Anterior cingulate cortex (tissue), 58 donors: ENCODE measurements at places on chromosomes 3 and 15.
A peak's percentile ranks its signal among the peaks of the same experiment; 100 is the strongest.

GRCh38 chr3:187567021-187567420, 103.2 kb downstream of the SST start:
- no peak for DNase-seq

DNA sequence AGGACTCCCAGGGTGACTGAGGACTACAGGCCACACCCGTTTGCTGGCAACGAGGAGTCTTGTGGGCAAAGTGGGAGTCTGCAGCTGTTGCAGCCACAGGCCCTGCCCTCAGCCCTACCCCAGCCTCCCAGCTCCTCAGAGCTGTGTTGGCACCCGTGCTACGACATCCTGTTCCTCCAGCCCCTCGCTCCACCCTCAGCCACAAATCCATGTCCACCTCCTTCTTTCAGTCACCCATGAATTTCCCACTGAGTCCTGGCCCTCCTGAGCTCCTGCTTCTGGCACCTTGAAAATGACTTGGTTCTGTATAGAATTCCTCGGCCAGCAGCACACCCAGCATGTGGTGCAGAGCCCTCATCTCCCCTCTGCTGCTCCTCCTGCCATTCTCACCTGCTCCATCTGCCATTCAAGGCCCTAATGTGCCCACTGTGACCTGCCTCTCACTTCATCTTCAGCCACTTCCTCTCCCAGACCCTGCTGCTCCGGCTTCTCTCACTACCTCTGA, 20.9 kb upstream of the VILL start:
- no peak for DNase-seq

DNA sequence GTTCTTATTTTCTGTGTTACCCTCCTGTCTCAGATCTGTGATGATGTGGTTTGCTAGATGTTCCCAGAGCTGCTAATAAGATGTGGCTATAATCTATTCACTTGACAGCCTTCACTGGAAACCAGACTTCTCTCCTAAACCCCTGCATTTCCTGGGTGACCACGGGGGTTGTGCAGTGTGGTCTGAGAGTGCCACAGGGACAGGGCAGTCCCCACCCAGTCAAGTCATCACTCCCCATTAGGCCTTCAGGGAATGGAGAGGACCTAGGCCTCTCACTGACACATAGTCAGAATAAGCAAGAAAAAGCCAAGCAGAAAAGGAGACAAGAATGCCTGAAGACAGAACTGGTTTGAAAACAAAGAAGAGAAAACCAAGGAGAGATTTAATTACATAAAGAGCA, 58.3 kb downstream of the GJD2 start:
- no peak for DNase-seq

DNA sequence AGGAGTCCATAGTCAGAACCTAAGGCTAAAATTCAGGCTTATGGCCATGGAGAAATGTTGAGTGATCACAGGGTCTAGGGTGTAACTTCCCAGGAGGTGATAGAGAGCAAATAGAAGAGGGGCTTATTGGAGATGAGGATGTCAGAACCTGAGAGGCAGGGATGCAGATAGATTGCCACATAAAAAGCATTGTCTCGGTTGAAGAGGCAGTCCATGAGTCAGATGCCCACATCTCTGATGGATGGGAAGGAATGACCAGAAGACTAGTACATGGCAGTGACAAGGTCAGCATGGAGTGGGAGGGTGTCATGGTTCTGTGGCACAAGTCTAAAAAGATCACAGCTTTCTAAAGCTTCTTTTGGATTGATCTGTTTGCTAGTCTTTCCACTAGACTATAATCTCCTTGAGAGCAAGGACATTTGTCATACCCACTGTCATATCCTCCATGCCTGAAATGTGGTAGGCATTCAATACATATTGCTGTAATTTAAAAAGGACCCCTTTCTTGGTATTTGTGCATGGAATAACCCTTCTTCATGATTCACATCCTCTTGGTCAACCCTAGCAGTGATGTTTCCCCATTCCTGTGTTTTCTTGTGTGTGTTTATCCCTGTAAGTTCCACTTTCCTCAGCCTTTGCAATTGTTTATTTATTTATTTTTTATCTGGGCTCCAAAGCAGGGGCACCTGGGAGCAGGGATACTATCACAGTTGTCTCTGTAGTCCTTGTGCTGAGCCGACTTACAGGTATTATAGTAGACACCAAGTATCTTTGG, 613.4 kb upstream of the CFAP20DC start:
- no peak for DNase-seq

DNA sequence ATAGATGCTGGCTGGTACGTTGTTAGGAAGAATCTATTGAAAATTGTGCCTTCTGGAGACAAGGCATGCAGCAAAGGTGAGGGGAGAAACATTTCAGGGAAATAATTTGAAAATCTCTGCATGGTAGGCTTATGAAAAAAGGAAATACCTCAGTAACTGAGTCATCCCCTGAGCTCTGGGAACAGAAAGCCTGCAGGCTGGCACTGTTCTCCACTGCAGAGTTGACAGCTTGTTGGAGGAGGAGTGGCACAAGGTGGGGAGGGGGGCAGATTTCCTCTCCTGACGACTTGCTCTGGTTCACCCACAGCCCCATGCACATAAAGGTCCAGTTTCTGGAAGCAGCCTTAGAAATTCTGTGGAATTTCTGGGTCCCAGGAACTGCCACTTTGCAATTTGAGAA, 179.4 kb downstream of the ABHD5 start:
- DNase-seq = peak; percentile 37

- no peak for DNase-seq
Observed at GRCh38 chr15:99993262-99993661, 260.0 kb upstream of the LYSMD4 start.

DNA sequence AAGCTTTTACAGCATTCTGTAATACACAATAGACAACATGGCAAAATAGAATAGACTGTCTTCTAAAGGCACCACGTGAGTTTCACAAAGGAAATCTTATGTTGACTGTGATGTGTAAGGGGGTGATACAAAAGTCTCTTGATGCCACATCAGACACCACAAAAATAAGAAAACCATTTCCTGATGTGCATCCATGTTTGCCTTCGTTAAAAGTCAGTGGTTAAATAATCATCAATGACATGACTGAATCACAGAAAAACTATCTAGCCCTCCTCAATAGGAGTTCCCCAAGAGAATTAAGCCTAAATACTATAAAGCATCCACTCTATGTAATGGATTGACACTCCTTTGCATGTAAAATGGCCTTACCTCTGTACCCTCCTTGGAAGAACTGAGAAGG, 198.6 kb upstream of the SLC2A2 start:
- DNase-seq = no peak

- no peak for DNase-seq
Observed at GRCh38 chr3:107753494-107753893, 230.7 kb downstream of the BBX start.

- peak; percentile 15 for DNase-seq
Observed at GRCh38 chr3:184284696-184285095, 8.9 kb downstream of the ECE2 start.

DNA sequence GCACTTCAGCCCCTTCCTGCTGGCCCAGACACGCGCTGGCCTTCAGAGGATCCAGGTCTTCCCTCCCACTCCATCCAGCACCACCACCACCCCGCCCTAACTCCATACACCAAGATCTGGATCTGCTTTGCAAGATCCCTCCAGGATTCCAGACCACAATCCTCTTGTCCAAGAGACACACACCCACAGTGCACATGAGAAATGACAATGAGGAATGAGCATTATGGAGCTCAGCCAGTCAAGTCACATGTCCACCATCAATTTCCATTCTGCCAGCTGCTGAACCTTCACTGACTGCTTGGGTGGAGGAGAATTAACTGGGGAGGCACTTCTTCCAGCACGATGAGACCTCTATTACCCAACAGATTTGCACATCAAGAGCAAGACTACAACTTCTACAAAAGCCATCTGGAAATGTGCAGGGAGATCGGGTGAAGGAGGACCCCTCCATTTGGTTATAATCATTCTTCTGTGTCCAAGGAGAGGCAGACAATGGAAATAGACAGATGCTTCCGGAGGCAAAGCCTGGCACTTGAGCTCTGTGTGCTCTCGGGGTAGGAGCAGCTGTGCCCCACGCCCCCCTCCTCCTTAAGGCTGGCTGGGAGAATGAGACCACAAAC, 12.3 kb upstream of the SPATA12 start:
- DNase-seq = peak; percentile 29

- no peak for DNase-seq
Observed at GRCh38 chr15:35519541-35520149, 26.3 kb downstream of the DPH6 start.

- no peak for DNase-seq
Observed at GRCh38 chr3:175325440-175325839, 466.3 kb downstream of the NAALADL2 start.

DNA sequence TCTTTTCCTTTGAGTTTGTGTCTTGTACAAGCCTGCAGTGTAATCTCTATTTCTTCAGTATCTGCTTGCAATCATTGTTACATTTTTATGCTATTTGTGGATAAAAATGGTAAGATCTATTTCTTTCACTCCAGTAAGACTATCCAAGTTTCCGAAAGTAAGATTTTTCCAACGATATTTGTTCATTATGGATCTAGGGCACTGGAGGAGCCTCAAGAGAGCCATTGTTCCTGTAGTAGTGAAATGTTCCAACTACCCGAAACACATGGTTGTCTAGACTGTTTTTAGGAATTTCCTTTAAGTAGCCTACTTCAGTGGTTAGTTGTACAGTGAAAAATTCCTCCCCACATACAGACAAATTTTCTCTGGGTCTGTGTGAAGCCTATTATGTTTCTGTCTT, 597.4 kb downstream of the RSL24D1 start:
- DNase-seq = no peak

DNA sequence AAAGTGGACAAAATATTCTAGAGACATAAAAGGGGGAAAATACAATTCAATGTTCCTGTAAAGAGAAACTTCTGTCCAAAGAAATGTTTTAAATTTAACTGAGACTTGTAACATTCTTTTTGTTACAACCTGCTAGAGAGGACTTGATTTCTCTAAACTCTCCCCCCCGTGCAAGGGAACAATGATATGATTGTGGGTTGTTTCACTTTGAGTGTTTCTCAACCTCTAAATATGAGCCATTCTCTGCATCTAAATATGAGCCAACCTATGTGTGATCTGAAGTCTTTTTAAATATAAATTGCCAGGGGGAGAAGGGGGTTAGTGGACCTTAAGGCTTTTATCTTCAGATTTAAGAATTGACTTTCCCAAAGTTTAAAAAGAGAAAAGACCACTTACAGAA, 14.6 kb downstream of the ZNF860 start:
- no peak for DNase-seq

DNA sequence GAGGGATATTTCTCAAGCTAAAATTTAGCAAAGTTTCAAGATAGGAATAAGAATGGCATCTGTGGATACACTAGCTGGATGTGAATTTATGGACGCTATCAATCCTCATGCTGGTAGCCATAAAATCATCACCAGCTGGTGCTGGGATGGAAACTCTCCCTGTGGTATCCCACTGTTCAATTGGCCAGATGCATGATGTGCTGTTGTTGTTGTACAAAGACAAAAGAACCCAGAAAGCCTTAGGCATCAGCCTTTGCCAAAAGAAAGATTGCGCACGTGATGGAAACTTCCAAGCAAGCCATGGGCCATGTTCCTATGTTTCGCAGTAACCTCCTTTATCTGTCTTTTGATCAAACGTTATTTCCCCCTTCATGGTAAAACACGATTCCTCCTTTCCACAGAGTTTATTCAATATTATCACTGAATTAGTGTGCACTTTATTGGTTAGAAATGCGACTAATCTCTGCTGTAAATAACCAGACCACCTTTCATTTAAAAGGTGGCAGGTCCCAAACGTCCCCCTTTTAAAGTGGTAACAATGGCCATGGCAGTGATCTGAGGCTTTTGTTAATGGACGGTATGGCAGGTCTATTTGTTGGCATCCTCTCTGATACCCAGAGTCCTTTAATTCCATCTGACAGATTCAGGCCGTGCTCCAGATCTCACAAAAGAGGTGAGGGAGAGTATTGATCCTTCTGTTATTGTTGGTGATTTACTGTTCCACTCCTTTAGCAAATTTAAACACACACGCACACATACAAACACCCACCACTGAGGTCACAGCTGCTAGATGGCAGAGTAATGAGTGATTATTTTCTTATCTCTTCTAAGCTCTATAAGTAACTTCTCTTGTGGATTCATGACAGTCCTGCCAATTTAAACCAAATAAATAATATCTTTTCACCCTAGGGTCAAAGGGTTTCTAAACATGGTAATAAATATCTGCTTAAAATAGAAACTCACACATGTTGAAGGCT, 291.2 kb upstream of the KCNMB2 start:
- DNase-seq = no peak

DNA sequence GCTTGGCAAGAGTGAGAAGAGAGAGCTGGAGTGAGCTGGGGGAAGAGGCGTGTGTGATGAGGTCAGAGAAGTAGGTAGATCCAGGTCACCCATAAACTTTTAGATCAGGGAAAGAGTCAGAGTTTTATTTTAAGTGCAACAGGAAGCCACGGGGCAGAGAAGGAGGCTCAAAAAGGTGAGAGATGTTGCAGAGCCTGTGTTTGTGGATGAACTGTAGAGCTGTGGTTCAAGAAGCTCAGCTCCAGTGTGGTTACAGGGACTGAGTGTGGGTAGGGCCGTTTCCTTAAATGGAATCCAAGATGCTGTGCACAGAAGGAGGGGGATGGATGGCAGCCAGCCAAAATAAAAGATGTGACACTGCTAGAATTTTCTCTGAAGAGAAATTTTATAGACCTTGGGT, 337.2 kb downstream of the SATB1 start:
- DNase-seq = no peak

GRCh38 chr3:175335229-175335628, 476.1 kb downstream of the NAALADL2 start:
- no peak for DNase-seq

- DNase-seq = no peak
Observed at GRCh38 chr3:100009276-100010086, 104.8 kb downstream of the FILIP1L start.

DNA sequence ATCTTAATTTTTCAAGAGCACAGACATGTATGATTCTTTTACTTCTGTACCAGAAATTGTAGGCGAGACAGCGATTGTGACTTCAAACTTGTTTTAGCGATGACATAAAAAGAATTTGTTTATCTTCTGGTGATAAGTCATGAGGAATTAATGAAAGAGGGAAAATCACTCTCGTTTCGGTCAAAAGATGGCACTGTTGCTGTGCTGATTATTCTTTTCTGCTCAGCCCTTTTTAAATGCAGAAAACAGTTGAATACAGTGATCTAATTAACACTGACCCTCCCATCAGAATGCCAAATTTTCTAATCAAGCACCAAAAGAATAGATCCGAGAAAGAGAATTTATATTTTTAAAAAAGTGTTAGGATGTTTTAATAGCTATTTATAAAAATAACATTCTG, 52.6 kb downstream of the NSUN3 start:
- DNase-seq = no peak
